Skeletal muscle cell (primary cell): ENCODE measurements at places on chromosomes 7 and 10.

DNA sequence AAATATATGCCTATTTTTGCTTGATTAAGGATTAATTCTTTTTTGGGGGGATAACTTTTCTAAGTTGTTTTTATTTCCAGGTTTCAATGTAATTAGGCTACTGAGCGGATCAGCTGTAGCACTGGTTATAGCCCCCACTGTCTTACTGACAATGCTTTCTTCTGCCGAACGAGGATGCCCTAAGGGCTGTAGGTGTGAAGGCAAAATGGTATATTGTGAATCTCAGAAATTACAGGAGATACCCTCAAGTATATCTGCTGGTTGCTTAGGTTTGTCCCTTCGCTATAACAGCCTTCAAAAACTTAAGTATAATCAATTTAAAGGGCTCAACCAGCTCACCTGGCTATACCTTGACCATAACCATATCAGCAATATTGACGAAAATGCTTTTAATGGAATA is 1.0 kb downstream of the LRRTM3 start:
- no peak for DNase-seq

GRCh38 chr7:64881461-64882287 is 21.4 kb upstream of the ZNF273 start:
- no peak for DNase-seq

DNA sequence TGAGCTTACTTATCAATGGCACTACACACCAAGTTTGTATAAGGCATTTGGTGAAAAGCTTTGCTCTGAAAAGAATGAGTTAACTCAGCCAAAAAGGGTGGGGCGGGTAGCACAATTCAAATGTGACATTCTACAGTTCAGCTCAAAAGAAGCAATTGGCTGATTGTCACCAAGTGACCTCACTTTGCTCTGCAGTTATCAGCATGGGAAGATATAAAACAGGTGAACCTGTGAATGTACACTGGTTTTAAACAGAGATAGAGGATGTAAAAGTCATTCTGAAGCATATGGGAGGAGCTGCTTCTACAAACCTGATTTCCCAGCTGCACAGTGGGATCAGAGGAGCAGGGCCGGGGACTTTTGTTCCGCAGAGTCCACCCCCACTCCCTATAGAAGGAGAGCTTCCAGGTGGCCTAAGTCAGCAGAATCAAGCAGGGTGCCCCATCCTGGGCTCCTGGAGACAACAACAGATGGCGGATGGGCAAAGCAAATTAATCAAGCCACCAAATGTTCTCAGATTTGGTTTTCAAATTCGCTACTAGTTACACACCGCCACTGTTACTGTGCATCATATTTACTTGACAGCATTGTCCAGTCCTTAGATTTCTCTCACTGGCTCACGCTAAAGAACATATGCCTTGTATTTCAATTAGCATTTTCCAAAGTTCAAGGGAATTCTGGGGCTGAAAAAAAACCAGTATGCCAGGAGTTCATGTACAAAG is 27.5 kb upstream of the NPVF start:
- DNase-seq, result no peak

DNA sequence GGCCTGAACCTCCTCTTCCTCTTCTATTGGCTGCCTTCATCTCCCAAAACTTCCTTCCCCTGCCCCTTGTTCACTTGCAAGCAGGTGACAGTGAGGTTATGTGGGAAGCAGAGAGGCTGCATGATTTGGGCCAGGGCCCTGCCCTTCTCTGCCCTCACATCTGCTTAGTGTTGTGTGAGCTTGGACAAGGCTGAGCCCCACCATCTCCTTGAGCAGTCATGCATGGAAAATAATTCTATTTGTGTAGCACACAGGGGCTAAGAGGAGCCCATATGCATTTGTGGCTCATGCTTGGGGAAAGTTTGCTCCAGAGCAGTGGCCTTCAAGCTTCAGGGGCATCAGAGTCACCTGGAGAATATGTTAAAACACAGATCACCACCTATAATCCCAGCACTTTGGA is 26.8 kb upstream of the AQP1 start:
- no peak for DNase-seq

DNA sequence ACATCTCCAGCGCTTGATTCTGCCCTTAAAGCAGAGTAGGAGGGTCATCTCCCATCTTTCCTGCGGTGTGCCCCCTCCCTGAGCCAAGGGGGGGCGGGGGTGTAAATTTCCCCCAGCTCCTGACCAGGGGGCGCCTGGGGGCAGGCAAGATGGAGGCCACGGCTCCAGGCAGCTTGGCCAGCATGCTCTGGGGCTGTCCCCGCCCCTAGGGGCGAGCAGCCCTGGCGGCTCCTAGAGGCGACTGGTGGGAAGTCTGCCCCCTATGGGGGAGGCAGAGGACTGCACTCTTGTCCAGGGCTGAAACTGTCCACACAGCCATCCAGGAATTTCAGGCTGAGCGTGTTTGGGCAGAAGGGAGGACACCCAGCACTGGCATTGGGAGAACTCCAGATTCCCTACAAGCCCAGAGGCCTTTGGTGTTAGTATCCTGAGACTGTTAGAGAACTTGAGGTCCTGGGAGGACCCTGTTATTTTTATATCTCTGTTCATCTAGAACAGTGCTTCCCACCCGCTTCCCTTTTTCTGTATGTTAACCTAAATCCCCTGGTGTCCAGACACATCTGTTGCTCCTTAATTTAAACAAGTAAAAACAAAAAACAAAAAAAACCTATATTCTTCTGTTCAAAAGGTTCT is 4.6 kb downstream of the STRA8 start:
- no peak for DNase-seq

GRCh38 chr10:554182-554848 is 135.2 kb downstream of the DIP2C start:
- peak; percentile 17 for DNase-seq

GRCh38 chr10:107067843-107068242 is 96.7 kb downstream of the SORCS1 start:
- DNase-seq, result no peak

GRCh38 chr7:27998382-27998781 is 182.2 kb downstream of the JAZF1 start:
- no peak for DNase-seq
